A549 treated with DMSO at 1 μM for 4 hours (cell line): ENCODE measurements at places on chromosomes 12 and 14. TPM values are rescaled to one million over a fixed set of nuclear protein-coding genes. Genes with fewer than 3 reads are reported as not detected.

Gene TUBA1A
- 167 to 207 TPM (median 191 TPM) in 5 replicates for total RNA-seq

Gene LRRC43
- total RNA-seq = 0.10 to 0.18 TPM (median 0.15 TPM) in 3 of 5 replicates, not detected in the others

Gene CDCA3
- 76.1 to 88.0 TPM (median 79.3 TPM) in 5 replicates for total RNA-seq

Gene ADCY6
- total RNA-seq = 11.4 to 15.6 TPM (median 15.0 TPM) in 5 replicates

Gene IAPP
- total RNA-seq = not detected in 5 replicates

Gene BICD1
- 16.6 to 22.2 TPM (median 19.8 TPM) in 5 replicates for total RNA-seq

Gene ADAMTS20
- not detected in 5 replicates for total RNA-seq

Gene TAS2R42
- not detected in 5 replicates for total RNA-seq

Gene DNAI7
- total RNA-seq = 0.09 to 0.46 TPM (median 0.20 TPM) in 5 replicates

Gene LRRC10
- not detected in 5 replicates for total RNA-seq

Gene MYL6
- total RNA-seq = 1,968 to 3,082 TPM (median 2,070 TPM) in 5 replicates

Gene SYCP3
- 0.12 to 0.14 TPM in 2 of 5 replicates, not detected in the others for total RNA-seq

Gene LAG3
- 0.47 to 2.2 TPM (median 1.4 TPM) in 5 replicates for total RNA-seq

Gene MYH6
- total RNA-seq = not detected in 5 replicates

Gene ACSM4
- not detected in 5 replicates for total RNA-seq

Gene OR6C68
- total RNA-seq = not detected in 5 replicates

Gene KRT85
- total RNA-seq = not detected in 5 replicates

Gene TSHR
- total RNA-seq = not detected in 5 replicates

Gene PTPRO
- total RNA-seq = 0.05 to 0.08 TPM in 2 of 5 replicates, not detected in the others

Gene ADAM20
- 0.03 to 0.04 TPM in 2 of 5 replicates, not detected in the others for total RNA-seq

Gene ENDOU
- not detected in 5 replicates for total RNA-seq

Gene OR4K5
- not detected in 5 replicates for total RNA-seq

Gene MFAP5
- 0.07 to 0.86 TPM (median 0.16 TPM) in 4 of 5 replicates, not detected in the other for total RNA-seq

Gene EPYC
- not detected in 5 replicates for total RNA-seq

Gene WBP11
- 48.2 to 55.8 TPM (median 52.0 TPM) in 5 replicates for total RNA-seq

Gene KRT82
- not detected in 5 replicates for total RNA-seq

Gene SOX5
- not detected in 5 replicates for total RNA-seq

Gene PLBD1
- total RNA-seq = 4.0 to 6.3 TPM (median 4.7 TPM) in 5 replicates

Gene LRFN5
- not detected in 5 replicates for total RNA-seq

Gene P2RX7
- total RNA-seq = not detected in 5 replicates

Gene OSGEP
- 24.1 to 29.4 TPM (median 26.2 TPM) in 5 replicates for total RNA-seq

Gene PLEKHG7
- 0.02 to 0.16 TPM in 2 of 5 replicates, not detected in the others for total RNA-seq

Gene TBC1D30
- 1.9 to 2.5 TPM (median 2.0 TPM) in 5 replicates for total RNA-seq

Gene GALNT16
- total RNA-seq = 2.5 to 4.2 TPM (median 3.6 TPM) in 5 replicates

Gene ETNK1
- 27.8 to 46.1 TPM (median 40.3 TPM) in 5 replicates for total RNA-seq

Gene KERA
- not detected in 5 replicates for total RNA-seq

Gene CLEC2A
- not detected in 5 replicates for total RNA-seq

Gene PTGER2
- 1.2 to 2.1 TPM (median 1.7 TPM) in 5 replicates for total RNA-seq

Gene OR4K14
- not detected in 5 replicates for total RNA-seq

Gene NOVA1
- 4.5 to 6.7 TPM (median 5.2 TPM) in 5 replicates for total RNA-seq

Gene KRT6C
- not detected in 5 replicates for total RNA-seq
